ENCODE measurements at places on chromosomes 6 and 20.

- no peak for DNase-seq
These were observed 239.8 kb upstream of the SULF2 start for GRCh38 chr20:48025051-48025515.

GRCh38 chr6:167806061-167806700 is 20.5 kb upstream of the AFDN start:
- DNase-seq = no peak

GRCh38 chr6:77019081-77019480 is 444.2 kb downstream of the HTR1B start:
- DNase-seq = no peak

- no peak for DNase-seq
These were observed 10.3 kb upstream of the DST start for GRCh38 chr6:56652994-56653393.

- DNase-seq = no peak
These were observed 211.9 kb downstream of the CDH26 start for GRCh38 chr20:60170116-60170515.

DNA sequence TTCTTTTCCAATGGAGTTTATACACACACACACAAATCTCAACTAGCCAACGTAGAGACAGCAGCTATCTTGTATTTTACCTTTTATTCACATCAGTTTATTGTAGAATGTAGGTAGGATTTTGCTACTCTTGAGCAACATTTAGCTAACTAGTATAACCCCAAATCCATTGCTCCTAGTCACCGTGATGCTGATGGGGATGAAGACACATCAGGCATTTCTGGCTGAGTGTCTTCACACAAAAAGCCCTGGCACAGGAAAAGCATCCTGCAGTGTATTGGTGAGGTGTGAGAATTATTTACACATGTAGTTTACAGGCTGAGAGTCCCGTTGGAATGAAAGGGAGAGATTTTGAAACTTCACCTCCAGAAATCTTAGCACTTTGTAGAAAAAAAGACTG is 65.9 kb upstream of the FBXL4 start:
- no peak for DNase-seq

DNA sequence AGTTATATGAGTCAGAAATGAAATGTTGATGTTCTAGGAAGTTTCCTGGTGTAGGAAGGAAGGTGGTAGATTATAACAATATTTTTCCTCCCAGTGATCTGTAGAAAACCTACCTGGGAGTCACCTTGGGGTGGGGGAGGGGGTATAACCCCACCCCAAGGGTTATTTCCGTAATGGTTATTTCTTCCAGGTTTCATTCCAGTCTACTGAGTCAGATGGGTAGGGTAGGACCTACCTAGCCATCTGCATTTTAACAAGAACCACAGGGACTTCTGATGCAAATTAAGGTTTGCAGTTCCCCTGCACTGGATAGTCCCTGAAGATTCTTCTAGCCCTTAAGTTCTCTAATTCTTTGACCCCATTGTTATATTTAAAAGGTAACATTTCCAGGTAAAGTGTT is 88.9 kb downstream of the ARMC2 start:
- DNase-seq = no peak
